ENCODE measurements at places on chromosomes 7 and 10.

DNA sequence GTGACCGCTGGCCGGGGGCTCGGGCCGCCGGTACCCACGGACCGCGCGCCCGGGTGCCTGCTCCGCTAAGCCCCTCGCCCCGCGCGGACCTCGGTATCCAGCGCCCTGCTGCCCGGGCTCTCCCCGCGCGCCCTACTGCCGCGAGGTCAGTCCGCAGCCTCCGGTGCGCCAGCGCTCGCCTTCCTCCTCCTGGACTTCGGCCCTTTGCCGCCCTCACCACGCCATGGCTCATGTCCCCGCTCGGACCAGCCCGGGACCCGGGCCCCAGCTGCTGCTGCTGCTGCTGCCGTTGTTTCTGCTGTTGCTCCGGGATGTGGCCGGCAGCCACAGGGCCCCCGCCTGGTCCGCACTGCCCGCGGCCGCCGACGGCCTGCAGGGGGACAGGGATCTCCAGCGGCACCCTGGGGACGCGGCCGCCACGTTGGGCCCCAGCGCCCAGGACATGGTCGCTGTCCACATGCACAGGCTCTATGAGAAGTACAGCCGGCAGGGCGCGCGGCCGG lies 483 bp downstream of the GDF10 start:
- no peak for DNase-seq

- DNase-seq: no peak
These were observed 116.5 kb downstream of the ATXN7L1 start for GRCh38 chr7:105759670-105760550.

- DNase-seq: no peak
These were observed 46.4 kb downstream of the MTURN start for GRCh38 chr7:30181211-30181610.

DNA sequence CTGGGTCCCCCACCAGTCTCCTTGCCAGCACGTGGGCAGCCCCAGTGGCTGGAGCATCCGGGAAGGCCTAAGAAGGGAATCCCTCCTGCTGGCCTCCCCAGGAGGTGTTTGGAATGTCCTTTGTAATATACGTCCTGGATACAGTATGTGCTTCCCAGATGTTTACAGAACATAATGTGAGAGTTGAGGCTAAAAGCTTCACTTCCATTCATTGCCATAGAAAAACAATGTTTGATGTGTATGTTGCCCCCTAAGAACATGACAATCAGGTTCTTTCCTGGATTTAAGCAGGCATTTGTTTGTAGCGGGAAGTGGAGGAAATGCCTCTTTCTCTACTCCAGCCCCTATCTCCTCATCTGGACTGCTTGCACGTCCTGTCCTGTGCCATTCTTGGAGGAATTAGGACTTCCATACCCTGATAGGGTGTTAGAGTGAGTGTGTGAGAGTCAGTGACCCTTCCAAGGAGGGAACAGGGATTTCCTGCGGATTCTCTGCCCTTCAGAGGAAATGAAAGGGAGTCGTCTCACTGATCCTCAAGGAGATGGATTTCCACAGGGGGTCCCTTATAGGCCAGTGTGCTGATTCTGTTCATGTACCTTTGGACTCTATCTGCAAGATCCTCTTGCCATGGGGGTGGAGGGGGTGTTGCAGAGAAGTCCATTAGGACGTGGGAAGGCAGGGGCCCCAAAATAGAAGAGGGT lies 1.2 kb downstream of the IGFBP1 start:
- no peak for DNase-seq

DNA sequence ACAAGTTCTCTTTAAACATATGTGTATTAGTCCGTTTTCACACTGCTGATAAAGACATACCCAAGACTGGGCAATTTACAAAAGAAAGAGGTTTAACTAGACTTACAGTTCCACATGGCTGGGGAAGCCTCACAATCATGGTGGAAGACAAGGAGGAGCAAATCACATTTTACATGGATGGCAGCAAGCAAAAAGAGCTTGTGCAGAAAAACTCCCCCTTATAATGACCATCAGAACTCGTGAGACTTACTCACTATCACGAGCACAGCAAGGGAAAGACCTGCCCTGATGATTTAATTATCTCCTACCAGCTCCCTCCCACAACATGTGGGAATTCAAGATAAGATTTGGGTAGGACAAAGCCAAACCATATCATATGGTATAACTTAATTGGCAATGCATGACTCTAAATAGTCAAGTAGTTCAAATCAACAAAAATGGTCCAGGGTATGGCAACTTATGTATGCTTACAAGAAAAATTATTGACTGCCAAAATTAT lies 34.1 kb upstream of the TMEM243 start:
- no peak for DNase-seq

DNA sequence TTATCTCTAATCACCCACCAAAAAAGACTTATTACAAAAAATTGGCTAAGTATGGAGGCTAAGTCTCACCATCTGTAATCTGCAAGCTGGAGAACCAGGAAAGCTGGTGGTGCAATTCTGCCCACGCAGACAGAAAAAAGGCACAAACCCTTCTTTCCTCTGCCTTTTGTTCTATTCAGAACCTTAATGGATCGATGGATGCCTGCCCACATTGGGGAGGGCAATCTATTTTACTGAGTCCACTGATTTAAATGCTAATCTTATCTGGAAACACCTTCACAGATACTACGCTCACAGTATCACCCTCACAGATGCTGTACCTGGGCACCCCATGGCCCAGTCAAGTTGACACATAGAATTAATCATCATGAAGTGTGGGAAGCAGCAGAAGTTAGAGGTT lies 10.2 kb downstream of the IGFBP3 start:
- DNase-seq: no peak

GRCh38 chr10:35274498-35275060 lies 61.7 kb upstream of the CCNY start:
- DNase-seq: no peak

GRCh38 chr7:132199626-132200025 lies 376.6 kb downstream of the PLXNA4 start:
- DNase-seq: no peak

- no peak for DNase-seq
These were observed 68.2 kb downstream of the ALOX5 start for GRCh38 chr10:45442251-45442650.

- DNase-seq: no peak
These were observed 155.9 kb upstream of the EGR2 start for GRCh38 chr10:62972103-62972502.

DNA sequence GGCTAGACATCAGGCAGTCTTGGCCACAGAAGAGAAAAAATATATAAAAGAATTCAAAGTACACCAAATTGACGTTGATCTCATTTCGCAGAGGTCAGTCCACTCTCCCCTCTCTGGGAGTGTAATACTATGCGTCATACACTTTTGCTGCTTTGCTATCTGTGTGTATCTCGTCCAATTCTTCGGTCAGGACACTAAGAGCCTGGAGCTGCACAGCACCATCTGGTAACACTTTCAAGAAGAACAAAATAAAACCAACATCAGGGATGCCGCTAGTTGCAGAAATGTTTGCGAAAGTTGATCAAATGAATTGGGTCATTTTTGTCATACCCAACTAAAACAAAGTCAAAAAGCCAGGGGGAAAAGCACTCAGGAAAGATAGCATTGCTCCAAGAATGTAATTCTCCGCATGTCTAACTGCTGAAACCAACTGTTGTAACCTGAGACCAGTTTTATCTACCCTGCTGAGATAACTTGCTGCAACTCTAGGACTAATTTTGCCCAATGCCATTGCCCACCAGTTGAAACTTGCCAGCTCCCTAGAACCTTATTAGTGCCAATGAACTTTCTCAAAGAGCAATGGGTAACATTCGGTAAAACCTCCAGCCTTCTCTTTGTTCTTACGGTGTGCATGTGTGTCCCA lies 23.0 kb downstream of the TMEM176A start:
- DNase-seq: no peak

DNA sequence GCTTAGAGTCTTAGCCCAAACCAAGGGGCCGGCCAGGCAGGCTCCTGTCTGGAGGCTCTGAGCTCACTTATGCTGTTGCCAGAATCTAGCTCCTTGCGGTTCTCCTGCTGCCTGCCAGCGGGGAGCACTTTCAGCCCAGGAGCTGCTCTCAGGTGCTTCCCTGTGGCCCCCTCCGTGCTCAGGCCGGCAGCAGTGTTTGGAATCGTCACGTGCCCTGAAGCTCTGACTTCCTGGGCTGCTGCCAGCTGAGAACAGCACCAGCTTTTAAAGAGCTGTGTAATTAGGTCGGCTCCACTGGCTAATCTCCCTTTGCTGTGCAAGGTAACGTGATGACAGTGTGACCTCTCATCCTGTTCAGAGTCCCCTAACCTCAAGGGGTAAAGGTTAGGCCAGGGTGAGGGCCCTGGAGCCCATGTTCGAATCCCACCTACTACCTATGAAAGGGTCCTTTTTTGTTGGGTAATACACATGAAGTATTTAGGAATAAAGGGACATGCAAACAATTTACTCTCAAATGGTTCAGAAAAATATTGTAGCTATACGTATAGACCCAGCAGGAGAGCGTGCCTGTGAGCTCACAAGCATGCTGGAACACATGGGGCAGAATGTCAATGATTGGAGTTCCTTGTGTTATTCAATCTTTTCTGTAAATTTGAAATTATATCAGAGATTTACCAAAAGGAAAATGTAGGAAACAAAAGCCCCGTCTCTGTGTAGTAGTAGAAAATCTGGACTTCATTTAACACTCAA lies 16.6 kb downstream of the ZNF862 start:
- no peak for DNase-seq

GRCh38 chr7:115758025-115758424 lies 272.5 kb downstream of the TFEC start:
- no peak for DNase-seq

DNA sequence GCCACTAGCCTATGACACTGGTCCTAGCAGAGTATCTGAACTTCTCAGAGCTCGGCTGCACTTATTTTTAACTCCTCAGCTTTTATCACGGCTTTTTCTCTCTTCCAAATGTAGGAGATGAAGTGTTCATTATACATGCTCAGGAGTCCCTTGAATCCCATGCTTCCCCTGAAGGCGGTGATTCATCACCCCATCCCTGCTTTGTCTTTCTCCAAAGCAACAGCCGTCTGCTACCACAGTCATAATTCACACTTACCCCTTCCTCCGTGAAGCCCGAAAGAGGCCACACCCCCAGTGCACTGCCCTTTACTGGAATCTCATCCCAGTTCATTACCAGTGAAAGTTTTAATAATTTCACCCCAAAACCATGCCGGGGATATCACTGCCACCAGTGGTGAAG lies 301.5 kb upstream of the SHH start:
- no peak for DNase-seq

DNA sequence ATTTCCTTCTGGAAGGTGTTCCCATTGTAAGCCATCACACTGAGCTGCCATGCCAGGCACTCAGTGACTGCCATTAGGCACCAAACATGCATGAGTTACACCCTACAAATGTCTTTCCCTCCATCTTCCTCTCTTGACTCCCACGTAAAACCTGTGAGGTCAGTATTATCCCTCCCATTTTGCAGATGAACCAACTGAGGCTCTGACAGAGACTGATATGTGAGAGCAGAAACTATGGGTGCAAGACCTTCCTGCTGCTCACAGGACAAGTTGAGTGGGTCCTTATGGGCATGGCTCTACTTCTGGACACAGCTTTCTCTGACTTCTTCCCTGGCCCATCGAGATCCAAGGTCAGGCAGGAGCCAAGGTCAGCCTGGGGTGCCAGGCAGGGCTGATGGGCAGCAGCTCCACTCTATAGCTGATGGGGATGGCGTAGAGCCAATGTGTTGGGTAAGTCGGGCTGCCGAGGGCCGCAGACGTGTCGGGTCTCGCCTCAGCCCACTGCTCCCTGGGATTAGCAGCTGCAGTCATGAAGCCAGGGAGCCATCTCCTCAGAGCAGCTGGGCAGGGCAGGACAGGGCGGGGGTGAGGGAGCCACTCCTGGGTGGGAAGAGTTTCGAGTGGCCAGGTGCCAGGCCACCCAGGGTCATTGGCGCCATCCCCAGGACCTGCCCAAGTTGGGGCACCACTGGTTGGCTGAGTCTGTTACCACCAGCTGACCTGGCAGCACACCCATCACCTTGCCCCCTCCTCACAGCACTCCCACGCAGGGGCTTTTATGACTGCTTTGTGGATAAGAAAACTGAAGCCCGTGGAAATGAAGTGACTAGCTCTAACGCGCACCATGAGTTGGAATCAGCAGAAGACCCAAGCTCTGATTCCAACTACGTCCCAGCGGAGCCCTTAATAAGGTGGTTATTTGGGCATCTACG lies 117.8 kb upstream of the ZMIZ1 start:
- no peak for DNase-seq

- DNase-seq: no peak
These were observed 11.3 kb downstream of the UNCX start for GRCh38 chr7:1243964-1244416.

GRCh38 chr7:90698616-90699015 lies 102.5 kb downstream of the CDK14 start:
- no peak for DNase-seq

- DNase-seq: no peak
These were observed 60.7 kb upstream of the SLC13A1 start for GRCh38 chr7:123260428-123260960.

DNA sequence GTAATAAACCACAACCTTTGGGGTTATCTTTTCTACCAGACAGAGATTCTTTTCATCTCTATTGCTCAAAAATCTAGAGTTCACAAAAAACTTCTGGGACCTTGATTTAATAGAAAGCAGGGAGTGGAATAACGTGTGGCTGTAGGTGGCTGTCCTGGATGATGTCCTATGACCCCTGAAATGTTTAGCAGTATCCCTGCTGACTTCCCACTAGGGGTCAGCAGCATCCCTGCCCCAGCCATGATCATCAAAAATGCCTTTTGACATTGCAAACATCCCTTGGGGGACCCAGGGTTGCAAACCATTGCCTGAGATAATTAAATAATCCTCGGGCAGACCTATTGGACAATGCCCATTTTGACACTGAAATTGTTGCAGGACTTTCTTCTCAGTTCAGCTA lies 177.1 kb downstream of the USP6NL start:
- DNase-seq: no peak

DNA sequence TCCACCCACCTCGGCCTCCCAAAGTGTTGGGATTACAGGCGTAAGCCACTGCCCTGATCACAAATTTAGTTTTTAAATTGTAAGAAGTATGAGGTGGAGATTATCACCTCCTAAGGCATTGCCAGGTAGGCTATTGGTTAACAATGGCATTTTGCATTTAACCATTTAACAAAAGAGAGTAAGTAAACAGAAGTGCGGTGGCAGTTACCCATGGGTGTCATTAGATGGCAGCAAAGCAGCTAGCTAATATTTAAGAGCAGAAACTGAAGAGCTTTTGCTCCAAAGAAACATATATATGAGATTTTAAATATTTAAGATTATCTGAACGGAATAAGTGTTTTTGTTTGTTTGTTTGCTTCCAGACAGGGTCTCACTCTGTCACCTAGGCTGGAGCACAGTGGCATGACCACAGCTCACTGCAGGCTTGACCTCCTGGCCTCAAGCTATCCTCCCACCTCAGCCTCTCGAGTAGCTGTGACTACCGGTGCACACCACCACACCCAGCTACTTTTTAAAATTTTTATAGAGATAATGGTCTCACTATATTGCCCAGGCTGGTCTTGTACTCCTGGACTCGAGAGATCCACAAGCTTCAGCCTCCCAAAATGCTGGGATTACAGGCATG lies 325.5 kb upstream of the C7orf33 start:
- no peak for DNase-seq

GRCh38 chr7:141147482-141147881 lies 73.6 kb downstream of the TMEM178B start:
- no peak for DNase-seq

Measured in CMK (cell line).